Hypothalamus (tissue), 51 donors: ENCODE measurements at places on chromosomes 16 and 17.

DNA sequence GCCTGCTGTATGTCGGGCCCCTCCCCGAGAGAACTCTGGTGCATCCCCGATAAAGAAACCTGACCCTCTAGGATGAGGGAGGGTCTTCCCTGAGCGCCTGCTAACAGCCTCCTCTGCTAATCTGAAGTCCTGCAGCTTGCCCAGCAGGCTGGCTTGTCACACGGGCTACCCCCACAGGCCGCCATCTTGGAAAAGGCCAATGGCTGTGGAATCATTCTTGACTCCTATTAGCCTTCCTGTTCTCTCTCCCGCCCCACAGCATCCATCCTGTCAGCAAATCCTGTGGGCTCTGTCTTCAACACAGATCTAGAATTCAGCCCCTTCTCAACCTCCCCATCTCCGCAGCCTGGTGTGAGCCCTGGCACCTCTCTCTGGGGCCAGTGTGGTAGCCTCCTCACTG, 12.0 kb downstream of the IL4R start:
- no peak for DNase-seq

GRCh38 chr16:55471448-55472097, 7.4 kb upstream of the MMP2 start:
- DNase-seq = no peak

GRCh38 chr16:76277460-76278030, 344 bp downstream of the CNTNAP4 start:
- no peak for DNase-seq

GRCh38 chr16:54931120-54932014, 702 bp downstream of the IRX5 start:
- no peak for DNase-seq

DNA sequence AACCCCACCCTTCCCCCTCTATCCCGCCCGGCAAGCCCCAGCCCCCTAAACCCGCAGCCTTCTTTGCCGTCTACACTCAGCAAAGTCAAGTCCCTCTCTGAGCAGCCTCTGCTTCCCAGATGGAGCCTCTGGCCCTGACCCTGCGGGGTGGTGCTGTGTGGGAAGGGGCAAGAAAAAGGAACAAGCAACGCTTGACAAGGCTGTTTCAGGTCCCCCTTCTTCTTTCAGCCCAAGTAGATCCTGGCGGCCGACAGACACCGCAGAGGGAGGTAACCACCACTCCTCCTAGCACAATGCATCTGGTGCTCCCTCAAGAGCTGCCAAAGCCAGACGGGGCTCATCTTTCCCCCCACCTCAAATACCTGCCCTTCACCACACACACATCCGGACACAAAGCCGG, 178.3 kb downstream of the ENGASE start:
- no peak for DNase-seq

DNA sequence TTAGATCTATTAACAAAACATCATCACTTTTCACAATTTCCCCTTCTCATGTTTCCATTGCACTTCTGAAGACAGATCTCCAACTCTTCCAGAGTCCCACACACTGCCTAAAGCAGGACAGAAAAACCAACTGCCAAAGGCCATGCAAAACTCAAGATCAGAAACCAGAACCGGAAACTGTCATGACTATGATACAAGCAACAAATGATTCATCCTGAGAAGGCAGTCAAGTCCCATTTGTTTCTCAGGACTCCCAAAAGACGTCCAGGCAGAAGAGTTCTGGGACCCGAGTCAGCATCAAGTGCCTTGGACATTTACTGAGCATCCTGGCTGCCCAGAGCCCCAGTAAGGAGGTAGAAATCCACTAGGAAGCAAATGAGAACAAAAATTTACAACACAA, 38.8 kb downstream of the ERN1 start:
- no peak for DNase-seq

- DNase-seq = no peak
These were observed 53.5 kb downstream of the STX8 start for GRCh38 chr17:9522074-9522473.

DNA sequence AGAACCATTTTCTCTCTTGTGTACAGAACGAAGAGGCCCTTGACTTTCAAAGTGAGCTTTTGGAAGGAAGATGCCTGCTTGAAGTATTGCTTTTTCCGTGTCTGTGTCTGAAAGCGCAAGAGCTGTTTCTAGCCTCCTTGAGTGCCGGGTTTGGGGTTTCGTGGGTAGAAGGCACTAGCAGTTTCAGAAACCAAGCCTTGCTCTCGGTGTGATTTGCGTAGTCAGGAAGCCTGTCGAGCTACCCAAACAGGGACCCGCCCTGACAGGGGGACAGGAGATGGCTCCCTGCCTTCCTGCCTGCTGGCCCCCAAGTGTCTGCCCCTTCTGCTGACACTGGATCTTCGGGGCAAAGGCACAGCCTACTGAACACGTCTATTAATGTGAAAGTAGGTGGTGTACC, 322.0 kb downstream of the MAF start:
- no peak for DNase-seq

DNA sequence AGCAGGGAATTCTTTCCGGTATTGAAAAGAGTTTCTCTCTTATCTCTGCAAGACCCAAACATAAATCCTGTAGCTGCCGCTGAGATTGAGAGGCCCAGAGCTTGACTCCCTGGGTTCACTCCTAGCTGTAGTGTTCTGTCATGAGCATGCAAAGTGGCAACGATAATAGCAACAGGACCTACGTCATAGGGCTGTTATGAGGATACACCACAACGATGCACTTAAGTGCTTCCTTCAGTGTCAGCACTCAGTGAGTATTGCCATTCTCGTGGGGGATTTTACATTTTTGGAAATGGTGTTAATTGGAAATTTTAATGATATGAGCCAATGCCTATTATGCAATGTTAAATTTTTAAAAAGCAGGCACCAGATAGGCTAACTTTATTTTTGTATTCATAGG, 199.8 kb downstream of the CYLD start:
- DNase-seq = no peak

- DNase-seq = no peak
These were observed 22.4 kb upstream of the SCNN1B start for GRCh38 chr16:23279721-23280153.

DNA sequence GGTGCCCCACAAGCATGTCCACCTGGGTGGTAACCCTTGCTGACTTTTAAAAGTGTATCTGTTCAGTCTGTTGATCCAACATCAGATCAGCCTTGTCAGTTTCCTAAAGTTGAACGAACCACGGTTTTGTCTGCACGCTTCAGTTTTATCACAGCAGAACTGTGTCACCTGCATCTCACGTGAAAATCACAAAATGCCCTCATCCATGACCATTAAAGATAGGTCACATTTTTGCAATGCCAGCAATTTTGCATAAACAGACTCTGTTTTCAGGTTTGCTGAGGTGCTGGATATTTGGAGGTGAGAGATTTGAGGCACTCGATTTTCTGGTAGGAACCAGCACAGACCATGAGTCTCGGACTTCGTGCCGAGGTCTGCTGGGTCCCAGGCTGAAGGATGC, 3.0 kb downstream of the METRNL start:
- no peak for DNase-seq
